Caco-2 (cell line): ENCODE measurements at places on chromosomes 13 and 19.

DNA sequence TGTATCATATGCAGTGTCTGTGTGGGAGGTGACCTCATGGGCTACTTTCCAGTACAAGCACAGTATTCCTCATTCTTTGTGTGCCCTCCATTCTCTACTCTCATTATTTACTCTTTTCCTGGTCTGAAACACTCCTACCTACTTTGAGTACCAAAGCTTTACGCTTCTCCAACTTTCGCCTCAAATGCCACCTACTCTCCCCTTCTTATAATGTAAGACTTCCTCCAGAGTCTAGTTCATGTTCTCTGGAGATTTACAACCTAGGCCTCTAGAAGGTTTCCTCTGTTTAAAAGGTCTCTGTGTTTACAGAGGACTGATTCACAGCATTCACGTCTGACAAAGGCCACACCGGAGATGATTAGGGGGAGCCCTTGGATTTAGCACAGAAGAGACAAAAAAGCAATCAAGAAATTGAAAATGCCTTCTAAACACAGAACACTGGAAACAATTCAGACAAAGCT lies 302.0 kb downstream of the KLF12 start:
- DNase-seq: no peak

GRCh38 chr13:110369400-110369799 lies 62.3 kb downstream of the COL4A2 start:
- no peak for DNase-seq

DNA sequence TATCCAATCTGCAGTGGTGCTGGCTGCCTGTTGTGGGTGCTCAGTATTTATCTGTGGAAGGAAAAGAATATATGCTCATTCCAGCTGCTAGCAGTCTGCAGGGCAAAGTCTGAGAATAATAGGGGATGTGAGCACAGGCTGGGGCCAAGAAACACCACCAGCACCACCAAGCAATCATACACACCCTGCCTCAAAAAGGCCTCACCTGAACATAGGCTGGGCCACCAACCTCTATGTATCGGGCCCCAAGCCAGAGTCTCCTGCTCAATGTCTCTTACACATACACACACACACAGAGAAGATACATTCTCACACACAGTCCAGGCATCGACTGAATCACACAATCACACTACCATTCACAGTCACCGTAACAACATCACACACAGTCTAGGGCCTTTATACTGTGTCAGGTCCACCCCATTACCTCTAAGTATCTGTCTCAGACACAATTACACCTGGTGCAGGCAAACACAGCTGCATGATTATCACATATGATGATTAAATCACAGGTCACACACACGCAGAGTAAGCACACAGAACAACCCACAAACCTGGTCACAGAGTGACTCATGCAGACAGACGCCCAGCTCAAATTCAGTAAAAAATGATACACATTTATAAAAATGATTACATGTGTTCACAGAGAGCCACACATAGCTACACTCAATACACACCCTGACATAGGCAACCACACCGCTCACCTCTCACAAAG lies 1.3 kb upstream of the ZSCAN22 start:
- no peak for DNase-seq

DNA sequence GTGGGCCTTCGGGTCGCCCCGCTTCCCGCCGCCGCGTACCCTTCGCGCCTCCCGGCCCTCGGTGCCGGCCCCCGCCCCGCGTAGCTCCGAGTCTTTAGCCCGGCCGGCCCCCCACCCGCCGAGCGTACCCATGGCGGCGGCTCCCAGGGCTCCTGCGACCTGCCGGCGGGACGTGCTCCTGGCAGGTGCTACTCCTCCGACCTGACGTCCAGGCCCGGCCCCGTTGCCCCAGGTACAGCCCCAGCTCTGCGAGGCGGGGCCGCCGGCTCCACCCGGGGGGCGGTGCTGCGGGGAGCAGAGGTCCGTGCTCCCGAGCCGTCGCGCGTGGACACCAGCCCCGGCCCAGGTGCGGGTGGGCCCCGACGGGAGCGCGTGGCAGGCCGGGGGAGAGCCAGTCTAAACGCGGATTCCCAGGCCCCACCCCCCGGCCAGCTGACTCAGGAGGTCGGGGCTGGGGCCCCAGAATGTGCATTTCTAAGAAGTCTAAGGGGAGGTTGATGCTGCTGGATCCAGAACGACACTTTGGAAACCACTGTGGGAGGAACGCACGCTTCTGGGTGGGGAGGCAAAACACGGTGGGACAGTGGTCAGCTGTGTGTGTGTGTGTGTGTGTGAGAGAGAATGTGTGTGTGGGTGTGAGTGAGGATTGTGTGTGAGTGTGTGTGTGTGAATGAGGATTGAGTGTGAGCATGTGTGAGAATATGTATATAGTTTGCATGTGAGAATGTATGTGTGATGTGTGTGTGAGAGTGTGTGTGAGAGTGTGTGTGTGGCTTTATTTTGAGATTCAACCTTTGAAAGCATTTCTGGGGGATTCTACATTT lies at the start of gene SLC15A1:
Gene SLC15A1 (minus strand): TSS at position 206 of the 824 bp plus-strand sequence. CDS start 74 bp downstream, at position 132.
- DNase-seq: peak; percentile 74

DNA sequence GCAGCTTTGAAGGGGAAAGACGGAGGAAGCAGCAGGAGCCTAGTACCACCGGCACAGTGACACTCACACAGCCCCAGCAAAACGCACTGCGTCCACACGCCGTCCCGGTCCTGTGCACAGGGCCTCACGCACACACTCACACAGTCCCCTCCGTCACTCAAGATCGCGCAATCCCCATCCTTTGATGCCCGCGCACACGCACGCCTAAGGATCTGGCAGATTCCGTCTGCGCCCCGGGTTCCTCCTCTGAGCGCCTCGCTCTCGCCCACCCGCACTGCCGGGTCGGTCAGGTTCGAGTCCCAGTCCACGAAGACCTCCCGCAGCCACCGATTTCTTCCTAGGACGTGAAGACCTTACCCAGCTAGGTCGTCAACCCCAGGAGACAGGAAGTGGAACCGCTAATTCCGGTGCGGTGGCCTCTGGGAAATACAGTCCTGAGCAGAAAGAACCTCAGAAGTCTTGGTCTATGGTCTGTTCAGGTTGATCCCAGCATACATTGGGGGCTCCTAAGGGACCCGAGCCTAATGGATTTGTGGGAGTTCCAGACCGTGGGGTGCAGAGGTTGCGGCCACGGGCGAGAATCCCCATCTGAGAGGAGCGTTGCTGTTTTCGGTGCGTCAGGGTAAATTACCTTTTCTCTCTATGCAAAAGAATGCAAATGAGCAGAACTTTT lies at the start of gene ZNF780B:
Gene ZNF780B (minus strand): TSS at position 400 of the 673 bp plus-strand sequence. CDS start 5,899 bp downstream, outside the sequence.
- peak; percentile 75 for DNase-seq

DNA sequence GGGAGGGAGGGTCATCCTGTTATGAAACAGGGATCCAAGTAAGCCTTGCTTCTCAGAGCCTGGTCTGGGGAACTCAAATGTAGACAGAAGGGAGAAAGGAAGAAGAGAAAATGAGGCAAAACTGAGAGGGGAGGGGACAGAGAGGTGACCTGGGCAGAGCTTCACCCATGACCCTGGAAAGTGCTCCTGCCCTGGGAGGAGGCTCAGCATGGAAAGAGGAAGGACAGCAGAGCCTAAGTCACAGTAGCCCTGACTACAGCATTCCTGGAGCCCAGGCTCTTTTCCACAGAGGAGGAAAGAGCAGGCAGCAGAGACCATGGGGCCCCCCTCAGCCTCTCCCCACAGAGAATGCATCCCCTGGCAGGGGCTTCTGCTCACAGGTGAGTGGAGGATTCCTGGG lies at the start of gene CEACAM3:
Gene CEACAM3 (plus strand): TSS at position 226 of the 400 bp plus-strand sequence. CDS start 91 bp downstream, at position 317.
- DNase-seq: no peak

DNA sequence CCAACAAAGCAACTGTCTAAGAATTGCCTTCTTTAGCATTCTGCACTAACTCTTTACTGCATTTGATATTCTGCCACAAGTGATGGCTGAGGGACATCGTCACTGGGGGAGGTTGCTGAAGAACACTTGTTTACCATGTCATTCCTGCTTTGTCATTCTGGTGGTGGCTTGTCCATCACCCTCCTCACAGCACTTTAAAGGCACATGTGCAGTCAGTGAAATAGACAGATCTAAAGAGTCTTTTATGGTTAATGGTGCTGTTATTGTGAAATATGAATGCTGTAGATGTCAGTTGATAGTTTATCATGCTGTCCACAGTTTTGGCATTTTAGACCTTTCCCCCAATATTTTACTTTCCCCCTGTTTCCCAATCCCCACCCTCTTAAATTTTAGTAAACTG lies 120.9 kb upstream of the TSC22D1 start:
- no peak for DNase-seq

GRCh38 chr19:30897034-30897433 lies 452.2 kb downstream of the TSHZ3 start:
- no peak for DNase-seq

DNA sequence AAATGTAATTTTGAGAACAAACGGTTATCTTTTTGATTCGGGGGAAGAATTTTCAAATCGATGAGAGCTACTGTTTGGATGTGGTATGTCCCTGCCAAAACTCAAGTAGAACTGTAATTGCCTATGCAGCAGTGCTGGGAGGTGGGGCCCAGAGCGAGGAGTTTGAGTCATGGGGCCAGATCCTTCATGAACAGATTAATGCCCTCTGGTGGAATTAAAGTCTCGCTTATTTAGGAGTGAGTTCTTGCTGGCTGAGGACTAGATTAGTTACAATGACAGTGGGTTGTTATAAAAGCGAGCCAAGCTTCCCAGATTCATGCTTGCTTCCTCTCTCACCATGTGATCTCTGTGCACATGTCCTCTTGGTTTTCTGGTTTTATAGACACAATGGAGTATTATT lies 11.8 kb upstream of the PRR20A start:
- DNase-seq: no peak
